ENCODE measurements at places on chromosomes 5 and 9.

DNA sequence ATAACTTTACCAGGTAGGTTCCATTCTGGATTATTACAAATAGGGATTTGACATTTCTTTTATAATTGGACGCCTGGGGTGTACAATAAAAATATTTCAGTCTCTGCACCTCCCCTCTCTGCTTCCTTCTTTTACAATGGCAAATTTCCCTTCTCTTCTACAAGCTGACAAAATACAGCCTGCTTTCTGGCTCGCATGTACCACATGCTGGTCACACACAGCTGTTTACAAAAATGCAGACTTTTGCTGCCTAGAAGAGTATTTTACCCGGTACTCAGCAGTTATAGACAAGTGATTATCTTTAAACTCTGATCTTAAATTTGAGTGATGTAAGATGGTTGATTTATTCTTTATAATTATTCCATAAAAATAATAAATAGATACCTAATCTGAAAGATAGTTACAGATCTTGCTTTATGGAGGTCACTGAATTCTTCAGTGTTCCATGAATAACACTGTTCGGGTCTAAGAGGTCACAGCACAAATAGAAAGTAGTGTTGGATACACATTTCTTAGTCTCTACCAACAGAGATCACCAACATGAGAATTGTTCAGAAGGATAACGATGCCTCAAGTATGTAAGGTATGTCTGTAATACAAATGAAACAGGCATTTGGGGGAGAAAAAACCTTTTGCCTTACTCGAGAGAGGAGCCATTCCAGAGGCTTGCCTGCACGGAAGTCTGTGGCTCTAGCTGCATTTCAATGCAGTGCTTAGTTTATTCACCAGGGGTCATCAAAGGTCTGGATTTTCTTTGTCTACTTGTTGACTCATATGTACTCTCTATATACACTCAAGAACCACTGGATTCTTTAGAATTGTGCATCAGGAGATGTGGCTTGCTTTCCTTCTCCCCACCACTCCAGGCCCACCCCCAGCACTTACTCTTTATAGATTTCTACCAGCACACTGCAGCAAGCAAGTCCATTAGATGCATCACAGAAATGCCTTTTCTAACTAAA is 206.6 kb upstream of the RFX3 start:
- DNase-seq: peak; percentile 68

DNA sequence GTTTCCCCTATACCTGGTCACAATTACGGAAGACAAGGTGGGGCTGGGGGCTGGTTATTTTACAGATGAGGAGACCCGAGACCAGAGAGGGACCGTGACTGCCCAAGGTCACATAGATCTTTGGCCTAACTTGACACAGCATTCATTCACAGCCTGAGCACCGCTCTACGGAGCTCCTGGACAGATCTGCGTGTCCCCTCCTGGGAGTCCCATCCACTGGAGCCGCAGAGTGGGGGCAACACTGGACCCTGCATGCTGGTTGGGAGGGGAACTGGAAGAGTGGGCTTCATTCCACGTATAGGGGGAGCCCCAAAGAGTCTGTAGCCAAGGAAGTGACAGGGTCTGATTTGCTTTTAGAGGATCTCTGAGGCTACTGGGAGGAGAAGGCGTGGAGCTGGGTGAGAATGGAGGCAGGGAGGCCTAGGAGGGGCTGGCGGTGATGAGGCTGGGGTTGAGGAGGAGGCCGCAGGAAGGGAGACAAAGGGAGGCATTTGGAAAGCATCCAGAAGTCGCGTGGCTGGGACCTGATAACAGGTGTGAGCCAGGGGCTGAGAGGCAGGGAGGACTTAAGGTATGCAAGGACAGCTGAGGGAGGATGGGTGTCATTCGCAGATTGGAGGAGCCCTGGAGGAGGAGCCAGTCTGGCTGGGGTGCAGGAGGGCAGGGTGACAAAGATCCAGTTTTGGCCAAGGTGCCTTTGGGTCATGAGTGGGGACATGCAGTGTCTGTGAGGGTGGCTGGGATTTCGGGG is 64.3 kb upstream of the IER5L start:
- no peak for DNase-seq

DNA sequence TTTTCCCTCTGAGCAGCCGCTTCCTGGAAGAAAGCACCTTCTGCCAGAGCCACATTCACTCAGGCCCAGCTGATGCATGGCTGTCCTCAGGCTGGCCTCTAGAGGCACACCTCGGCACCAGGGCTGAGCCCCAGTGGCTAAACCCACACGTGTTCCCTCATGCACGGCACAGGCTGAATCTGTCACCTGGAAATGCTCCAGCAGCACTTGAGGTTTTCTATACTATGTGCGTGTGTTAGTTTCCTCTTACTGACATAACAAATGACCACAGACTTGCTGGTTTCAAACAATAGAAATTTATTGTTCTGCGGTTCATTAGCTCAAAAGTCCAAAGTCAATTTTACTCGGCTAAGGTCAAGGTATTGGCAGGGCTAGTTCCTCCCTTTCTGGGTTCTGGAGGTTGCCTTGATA is 141.4 kb downstream of the LRRC70 start:
- DNase-seq: peak; percentile 77

GRCh38 chr5:93438124-93438523 is 142.9 kb downstream of the NR2F1-AS1 start:
- no peak for DNase-seq

- DNase-seq: peak; percentile 24
These were observed 96.8 kb downstream of the ANKRD18B start for GRCh38 chr9:33620738-33621439.

DNA sequence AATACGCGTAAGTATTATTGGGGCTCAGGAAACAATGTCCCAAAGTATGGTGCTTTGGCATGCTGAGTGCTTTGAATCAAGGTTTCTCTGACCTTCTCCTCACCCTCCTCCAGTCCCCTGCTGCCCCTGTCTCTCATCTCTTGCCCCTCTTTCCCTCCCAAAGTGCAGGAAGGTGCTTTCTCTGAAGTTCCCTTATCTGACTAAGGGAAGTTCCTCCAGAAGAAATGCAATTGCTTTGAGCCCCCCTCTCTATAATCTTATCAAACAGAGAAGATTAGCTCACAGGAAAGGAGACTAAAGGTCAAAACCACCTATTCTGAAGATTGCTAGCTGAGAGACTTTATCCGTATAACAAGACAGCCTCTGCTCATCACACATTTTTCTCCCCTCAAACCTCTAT is 288.1 kb downstream of the ARL15 start:
- DNase-seq: no peak

- no peak for DNase-seq
These were observed 1087.7 kb downstream of the CDH9 start for GRCh38 chr5:25950681-25951080.

DNA sequence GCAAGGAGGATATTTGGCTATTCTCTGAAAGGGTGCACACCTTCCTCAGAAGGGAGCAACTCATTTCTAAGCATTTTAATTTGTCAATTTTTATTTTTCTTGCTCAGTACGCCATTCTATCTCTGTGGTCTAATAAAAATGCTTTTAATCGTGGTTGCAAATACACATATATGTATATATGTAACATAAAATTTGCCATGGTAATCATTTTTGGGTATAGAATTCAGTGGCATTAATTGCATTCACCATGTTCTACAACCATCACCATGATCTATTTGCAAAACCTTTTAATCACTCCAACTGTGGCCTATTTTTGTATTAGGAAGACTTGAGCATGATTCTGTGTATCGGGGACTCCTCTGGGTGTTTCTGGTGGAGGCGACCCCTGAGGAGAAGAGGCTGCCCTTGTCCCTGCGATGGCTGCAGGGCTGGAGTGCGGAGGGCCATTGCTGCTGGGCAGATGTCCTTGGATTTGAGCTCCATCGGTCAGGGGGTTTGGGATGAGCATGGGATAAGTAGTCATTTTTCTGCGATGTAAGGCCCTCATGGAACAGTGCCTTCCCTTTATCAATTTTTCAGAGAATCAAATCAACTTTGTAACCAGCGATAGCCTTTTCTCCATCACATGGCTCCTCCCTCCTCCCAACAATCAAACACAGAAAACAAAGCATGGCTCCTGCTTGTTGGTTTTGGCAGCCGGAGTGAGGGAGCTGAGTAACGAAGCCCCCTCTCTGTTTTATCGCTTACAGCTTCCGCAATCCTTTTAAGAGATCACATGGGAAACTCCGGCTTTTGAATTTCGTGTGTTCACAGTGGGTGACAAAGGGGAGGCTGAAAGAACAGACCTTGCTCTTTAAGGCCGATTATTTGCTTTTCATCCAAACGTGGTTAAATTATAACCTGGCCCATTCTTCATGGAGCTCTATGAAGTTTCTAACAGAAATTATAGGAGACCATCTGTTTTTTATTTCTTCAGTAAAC is 187.3 kb downstream of the TENT4A start:
- no peak for DNase-seq

DNA sequence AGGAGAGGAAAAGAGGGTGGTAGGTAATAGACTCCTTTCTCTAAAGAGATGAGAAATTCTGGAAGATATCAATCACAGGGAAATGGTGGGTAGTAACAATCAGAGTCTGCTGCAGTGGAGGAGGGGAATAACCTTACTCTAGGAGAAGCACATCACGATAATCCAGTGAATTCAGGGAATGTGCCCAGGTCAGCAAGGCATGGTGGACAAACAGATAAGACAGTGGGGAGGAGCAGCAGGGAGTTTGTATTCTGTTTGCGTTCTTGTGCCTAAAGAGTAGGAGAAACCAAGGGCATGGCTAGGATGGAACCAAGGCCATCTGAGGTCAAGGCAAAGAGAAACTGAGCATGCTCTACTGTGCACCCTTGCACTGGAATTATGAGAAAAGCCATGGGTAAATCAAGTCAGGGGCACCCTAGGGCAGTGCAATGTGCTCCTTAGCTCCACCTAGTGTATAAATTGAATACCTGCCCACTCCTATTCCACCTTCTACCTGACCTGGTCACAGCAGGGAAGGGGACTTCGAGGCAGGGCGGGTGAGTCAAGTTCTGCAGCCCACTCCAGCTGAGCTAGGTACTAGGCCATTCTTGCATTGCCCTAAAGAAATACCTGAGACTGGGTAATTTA is 31.6 kb downstream of the RETREG1 start:
- DNase-seq: peak; percentile 58

GRCh38 chr9:70773579-70773978 is 347.8 kb downstream of the TRPM3 start:
- no peak for DNase-seq

DNA sequence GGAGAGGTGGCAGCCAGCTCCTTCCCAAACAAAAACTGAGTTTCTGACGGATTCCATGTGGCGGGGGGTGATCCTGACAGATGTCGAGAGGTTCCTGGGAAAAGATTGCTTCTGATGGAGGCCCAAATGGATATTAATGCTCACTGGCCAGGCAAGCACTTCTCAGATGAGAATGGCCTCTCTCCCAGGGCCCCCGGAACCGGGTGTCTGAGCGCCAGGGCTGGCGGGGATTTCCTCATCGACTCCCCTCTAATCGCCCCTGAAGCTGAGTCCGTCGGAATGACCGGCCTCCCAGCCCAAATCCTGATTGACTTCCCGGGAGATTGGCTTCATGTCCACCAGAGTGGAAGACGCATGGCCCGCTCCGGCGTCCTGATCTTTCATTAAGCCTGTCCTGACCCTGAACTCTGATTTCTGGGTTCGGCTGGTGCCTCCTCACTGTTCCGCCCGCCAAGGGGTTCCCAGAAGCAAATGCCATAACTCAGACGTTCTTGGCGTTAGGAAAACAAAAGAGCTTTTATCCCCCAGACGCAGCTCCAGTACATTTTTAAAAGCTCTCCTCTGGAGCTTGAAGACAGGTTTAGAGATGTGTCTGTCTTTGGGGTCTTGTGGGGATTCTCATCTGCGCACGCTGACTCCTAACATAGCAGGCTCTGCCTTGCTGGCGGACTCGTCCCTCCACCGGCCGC is 17.6 kb downstream of the FIBCD1 start:
- no peak for DNase-seq

GRCh38 chr5:80090884-80091166 is 55.7 kb downstream of the THBS4 start:
- no peak for DNase-seq

DNA sequence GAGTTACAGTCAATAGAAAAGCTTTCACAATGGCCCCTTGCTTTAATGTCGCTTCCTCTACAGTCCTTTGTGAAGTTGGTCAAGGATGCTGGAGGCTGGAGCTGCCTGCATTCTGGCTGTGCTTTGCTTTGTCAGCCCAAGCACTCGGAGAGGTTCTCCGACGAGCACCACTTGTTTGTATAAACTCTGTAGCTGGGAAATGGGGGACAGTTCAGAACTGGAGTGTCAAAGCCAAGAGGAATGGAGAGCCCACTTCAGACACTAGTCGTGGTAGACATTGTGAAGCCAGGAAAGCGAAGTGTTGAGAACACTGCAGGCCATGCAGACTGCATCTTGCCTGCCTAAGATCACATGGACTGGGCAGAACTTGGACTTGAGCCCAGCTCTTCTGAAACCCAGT is 330.3 kb downstream of the GADD45G start:
- no peak for DNase-seq

GRCh38 chr5:71666321-71666720 is 52.8 kb upstream of the CARTPT start:
- DNase-seq: no peak

GRCh38 chr5:115132465-115132864 is 37.2 kb downstream of the TRIM36 start:
- DNase-seq: no peak

DNA sequence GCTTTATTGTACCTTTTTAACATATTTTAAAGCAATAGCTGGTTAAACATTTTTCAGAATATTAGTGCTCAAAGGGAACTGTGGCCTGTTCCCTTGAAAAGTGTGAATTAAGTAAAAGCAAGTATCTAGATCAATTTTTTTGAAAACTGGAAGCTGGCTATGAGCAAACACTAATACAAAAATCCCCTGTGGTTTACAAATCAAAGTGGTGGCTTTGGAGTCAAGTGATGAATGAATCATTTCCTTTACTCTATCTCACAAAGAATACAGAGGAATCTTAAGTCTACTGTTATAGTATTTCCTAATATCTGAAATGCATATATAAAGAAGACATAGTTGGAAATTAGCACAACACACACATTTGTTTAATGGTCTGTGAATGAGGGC is 212.4 kb upstream of the C9orf72 start:
- no peak for DNase-seq

DNA sequence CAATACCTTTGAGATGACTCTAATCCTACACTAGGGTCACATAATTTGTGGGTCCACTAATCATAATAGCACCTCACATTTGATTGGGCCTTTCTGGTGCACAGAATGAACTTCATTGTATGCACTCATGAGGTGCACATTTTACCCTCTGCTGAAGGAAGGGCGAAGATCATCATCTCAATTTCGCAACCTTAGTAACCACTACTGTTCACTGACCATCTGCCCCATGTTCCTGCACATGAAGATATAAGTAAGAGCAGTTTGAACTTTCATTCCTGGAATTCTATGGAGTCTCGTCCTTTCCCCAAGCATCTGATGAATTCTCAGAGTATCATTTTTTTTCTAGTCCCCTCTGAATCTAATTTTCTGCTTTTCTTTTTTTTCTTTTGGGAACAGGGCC is 21.2 kb downstream of the GAS1 start:
- DNase-seq: no peak

DNA sequence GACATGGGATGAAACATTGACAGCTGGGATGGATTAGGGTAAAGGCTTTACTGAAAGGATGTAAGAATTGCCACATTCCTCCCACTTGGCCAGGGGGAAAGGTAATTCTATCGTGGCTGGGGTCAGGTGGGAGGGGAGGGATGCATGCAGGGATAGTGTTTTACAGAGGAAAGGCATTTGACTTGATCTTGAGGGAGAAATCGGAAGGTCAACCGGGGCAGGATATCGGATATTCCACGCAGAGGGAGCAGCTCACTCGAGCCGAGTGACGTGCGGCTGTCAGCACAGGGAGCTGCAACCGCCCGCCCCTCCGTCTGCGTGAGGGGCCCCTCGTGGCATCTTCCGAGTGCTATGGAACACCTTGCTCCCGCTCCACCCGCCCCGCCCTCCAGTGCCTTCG is 63.4 kb upstream of the ADAMTS2 start:
- DNase-seq: no peak

GRCh38 chr5:27466959-27467358 is 428.6 kb upstream of the CDH9 start:
- no peak for DNase-seq

All from iPS-NIHi11 (cell line).